Nucleus accumbens (tissue), 56 donors: ENCODE measurements at places on chromosomes 6 and 20.

DNA sequence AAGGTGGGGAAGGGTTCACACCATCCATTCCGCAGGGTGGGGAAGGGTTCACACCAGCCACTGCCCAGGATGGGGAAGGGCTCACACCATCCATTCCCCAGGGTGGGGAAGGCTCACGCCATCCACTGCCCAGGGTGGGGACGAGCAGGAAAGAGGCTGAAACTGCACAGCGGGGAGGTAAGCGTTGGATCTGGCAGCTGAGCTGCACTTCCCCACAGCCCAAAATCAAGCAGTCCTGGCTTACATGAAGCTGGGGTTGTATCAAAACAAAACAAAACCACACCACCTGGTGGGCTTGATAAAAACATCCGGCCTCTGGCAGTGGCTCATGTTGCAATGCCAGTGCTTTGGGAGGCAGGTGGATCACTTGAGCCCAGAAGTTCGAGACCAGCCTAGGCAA lies 268.5 kb downstream of the TAF4 start:
- DNase-seq: no peak

- DNase-seq: no peak
Observed at GRCh38 chr6:145086197-145086596, 649.1 kb downstream of the EPM2A start.

DNA sequence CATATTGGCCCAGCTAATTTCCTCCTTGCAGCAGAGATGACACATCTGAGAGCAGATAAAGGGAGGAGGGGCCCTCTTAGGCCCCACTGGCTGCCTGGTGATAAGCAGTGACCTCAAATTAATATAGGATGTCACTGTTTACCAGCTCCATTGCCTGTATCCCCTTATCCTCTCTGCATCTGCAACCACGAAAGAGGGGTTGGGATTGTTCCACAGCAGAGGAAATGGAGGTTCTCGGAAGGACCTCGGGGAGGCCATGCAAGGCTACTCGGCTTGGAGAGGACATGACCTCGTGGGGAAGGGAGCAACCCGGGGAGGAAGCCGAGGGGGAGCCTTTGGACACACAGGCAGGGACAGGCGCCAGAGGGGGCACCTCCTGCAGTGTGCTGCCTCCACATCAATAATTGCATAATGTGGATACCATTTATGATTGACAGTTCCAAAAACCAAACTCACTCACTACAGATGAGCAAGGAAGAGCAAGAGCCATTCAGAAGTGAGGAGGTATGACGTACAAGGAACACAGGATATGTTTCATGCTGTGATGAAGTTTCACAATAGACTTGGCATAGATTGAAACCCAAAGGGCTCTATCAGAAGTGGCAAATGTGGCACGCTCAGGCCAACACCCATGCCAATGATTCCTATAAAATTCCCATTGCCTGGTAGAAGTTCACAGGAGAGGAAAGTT lies 177.2 kb upstream of the RNF24 start:
- DNase-seq: no peak

GRCh38 chr20:4070323-4071177 lies 55.2 kb upstream of the RNF24 start:
- no peak for DNase-seq

DNA sequence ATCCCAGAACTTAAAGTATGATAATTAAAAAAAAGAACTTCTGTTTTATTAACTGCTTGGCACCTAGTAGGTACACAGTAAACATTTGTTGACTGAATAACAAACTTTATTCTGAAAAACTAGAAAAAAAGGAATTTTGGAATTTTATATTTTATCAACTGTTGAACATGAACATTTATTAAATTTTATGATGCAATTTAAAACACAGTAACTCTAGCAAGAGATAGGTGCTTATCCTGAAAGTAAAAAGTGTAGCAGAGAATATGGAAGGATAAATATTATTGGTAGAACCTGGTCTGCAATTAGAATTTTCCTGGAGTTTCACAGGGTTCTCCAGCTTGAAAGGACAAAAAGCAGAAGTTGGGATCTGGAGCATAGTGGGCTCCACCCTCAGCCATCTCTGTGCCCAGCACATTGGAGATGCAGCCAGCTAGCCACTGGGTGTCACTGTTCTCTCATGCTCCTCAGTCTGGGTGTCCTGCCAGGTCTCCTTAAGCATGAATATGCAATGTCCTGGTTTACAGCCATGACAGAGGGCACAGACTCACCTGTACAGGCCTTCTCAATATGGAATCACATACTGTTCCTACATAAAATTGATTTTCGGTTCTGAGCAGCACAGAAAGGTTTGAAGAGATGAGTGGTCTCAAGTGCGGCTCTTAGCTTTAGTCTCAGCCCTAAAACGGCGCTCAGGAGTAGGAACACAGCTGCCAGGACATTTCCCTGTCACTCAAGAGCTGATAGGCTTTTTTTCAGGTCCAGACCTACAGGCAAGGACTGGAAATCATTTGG lies 31.7 kb upstream of the IL20RA start:
- DNase-seq: no peak

GRCh38 chr6:43306086-43306485 lies 2.5 kb downstream of the CRIP3 start:
- no peak for DNase-seq

DNA sequence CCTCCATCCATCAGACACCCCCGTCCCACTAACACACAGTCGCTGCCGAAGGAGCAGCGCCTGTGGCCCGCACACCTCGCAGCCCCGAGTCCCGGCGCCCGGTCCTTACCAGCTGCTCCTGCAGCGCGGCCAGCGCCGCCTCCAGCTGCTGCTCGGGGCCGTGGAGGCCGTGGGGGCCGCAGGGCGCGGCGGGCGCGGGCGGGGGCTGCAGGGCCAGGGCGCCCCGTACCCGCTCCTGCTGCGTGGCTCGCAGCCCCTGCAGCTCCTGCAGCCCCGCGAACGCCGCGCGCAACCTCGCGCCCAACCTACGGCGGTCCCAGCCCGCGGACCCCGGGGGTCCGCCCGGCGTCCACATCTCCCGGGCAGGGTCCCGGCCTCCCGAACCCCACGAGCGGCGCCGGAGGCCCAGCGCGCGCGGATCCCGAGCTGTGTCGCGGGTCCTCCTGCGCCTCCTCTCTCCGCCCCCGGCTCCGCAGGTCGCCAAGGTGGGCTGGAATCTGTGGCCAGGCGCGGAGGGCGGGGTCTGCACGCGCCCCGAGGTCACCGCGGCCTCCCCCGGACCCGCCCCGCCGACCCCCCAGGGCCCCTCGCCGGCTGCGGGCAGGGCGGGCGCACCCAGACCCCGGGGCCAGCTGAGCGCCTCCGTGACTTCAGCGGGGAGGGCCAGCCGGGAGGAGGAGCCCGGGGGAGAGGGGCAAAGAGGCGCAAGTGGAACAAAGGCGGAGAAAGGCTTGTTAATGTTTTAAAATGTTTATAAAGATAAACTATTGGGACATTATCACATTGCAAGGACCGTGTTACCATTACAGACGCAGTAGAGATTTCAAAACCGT lies at the start of gene DACT2:
DACT2 (minus strand) TSS at position 499 of the 833 bp plus-strand sequence; CDS start at position 355, 144 bp downstream.
- no peak for DNase-seq

GRCh38 chr20:44038681-44039123 lies 124.0 kb downstream of the TOX2 start:
- DNase-seq: peak; percentile 34

- DNase-seq: no peak
Observed at GRCh38 chr6:126947070-126947469, 171.4 kb upstream of the RSPO3 start.

DNA sequence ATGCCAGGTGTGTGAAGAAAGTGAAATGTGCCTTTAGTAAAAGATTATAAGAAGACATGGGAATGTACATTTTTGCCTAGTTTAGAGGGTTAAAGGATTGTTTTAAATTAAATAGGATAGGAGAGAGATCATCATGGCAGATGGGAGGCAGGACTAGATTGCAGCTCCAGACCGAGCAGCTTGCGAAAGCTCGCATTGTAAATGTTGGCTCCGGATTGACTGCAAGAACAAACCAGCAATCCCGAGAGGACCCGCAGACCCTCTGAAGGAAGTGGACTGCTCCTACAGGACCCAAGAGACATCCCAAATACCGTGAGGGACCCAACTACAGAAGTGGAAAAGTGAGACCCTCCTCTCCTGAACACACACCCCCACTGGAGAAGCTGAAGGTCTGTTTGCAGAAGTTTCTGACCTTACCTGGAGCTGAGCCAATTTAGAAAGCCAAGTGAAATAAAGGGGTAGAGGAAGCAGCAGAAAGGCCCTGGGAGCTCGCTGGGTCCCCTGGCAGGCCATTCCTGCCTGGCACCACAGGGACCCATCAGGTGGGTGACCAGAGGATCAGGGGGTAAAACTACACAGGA lies 30.0 kb upstream of the TPD52L1 start:
- DNase-seq: no peak

- DNase-seq: no peak
Observed at GRCh38 chr6:144797881-144798589, 512.9 kb downstream of the UTRN start.

DNA sequence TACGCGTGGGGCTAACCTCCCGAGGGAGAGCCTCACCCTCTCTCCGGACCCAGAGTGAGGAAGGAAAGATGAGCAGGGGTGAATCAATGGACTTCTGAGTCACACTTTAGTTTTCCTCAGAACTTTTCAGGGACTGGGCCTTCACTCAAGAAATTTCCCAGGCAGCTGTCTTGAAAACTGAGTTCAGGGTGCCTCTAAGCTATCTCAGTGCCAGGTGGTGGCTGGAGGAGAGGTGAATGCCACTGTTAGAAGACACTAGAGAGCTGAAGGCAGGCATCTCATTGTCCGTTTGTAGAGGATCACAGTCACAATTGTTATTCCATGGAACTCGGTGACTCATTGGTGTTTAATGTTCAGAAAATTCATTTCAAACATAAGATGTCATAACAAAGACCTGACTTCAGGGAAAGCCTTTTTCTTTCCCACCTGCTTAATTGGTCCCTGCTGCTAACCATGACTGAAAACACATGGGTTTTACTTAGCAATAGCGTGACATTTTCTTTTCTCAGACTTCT lies 5.3 kb upstream of the SERPINB6 start:
- no peak for DNase-seq

- no peak for DNase-seq
Observed at GRCh38 chr20:44208770-44209169, 1.8 kb downstream of the OSER1 start.

- DNase-seq: no peak
Observed at GRCh38 chr6:169342710-169343109, 89.1 kb upstream of the THBS2 start.

DNA sequence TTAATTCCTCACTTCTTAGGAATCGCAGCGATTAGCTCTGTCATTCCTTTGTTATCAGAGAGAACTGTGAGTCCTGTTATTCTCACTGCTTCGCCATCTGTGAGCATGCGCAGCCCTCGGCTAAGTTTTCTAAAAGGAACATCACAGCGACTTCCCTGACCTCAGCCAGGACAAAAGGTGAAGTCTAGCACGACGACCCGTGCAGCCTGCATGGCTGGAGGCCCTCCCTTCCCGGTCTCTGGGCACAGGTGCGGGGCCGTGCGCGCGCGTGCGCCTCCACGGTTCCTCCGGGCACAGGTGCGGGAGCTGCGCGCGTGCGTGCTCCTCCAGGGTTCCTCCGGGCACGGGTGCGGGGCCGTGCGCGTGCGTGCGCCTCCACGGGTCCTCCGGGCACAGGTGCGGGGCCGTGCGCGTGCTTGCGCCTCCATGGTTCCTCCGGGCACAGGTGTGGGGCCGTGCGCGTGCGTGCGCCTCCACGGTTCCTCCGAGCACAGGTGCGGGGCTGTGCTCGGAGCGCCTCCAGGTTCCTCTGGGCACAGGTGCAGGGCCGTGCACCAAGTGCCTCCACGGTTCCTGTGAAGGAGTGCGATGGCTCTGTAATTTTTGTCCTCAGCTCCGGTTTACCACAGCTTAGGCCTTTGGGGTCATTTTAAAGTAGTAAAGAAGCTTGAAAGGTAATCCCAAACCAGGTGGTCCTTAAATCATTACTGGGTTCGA lies 212.3 kb downstream of the ERMARD start:
- DNase-seq: no peak

DNA sequence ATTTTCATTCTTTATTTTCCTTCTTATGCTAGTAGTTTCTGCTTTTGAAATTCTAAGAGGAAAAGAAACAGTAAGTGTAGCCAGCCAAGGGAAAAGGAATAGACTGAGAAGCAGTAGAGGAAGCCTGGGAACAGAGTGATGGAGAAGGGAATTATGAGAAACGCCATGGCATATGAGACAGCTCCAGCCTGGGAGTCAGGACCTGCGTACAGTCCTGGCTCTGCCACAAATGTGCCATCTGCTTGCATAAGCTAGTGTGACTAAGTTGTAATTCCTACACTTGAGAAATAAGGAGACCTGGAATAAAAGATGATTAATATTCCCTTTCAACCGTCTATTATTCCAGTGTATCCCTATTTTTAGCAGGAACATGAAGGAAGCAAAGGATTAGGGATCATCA lies 47.5 kb downstream of the OSTM1 start:
- no peak for DNase-seq

DNA sequence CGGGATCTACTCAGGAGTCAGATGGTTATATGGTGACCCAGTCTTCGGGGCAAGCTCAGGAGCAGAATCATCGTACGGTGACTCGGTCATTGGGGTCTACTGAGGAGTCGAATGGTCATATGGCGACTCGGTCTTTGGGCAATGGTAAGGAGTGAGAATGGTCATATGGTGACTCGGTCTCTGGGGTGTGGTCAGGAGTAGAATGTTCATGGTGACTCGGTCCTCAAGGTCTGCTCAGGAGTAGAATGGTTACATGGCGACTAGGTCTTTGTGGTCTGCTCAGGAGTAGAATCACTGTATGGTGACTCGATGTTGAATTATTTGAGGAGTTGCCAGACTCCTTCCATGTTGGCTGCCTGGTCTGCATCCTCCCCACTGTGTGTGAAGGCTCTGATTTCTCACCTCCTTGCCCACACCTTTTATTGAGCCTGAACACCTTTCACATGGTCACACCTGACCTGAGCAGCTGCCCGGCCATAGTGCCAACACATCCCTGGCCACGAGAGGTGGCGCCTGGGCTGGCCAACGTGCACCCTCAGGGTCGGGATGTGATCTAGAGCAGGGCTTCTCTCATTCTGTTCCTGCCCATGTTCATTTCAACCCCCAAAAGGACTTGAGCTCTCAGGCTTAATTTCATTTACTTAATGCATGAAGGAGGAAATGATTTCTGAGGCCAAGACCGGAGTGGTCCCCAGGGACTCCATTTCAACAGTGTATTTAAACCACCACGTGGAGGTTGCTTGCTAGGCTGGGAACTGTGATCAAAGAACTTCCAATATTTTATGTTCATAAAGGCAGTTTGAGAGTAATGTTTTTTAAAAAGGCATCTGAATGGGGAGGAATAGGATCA lies 119.5 kb downstream of the PHACTR3 start:
- no peak for DNase-seq

DNA sequence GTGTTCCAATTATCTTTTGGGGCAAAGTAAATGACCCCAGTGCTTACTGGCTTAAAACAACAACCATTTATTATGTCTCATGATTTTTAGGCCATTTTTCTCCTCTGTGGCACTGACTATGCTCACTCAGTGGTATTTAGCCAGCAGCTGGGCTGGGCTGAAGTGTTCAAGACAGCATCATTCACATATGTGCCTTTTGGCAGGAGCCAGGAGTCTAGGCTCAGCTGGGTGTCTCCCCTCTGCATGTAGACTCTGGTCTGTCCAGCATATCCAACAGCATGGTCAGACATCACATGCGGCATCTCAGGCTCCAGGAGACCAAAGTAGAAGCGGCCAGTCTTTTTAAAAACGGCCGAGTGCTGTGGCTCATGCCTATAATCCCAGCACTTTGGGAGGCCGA lies 120.3 kb upstream of the TOP1 start:
- DNase-seq: no peak

- no peak for DNase-seq
Observed at GRCh38 chr6:7785243-7786035, 59.5 kb downstream of the BMP6 start.

GRCh38 chr6:2706558-2706957 lies 44.2 kb downstream of the MYLK4 start:
- no peak for DNase-seq
